ENCODE measurements at places on chromosomes 7 and 10.

DNA sequence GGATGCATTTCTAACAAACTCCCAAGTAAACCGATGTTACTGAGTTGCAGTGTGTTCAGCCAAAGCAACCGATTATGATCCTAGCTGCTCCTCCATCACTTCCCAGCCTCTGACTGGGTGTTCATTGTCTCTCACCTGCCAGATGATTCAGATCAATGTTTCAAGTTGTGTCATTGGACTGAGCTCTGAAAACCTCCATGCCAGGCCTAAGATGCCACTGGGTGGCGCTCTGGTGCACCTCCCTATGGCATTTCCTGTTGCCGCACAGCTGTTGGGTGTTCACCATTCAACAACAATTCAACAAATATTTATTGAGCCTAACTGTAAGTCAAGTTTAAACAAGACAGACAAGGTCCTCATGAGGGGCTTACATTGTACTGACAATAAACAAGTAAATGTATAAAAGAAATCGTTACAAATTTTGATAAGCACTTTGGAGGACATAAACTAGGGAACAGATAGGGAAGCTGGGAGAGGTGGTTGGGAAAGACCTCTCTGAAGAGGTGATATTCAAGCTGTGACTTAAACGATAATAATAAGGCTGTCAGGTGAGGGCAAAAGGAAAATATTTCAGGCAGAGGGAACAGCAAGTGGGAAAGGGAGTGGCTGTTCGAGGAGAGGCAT lies 22.8 kb downstream of the RGR start:
- peak; percentile 65 for DNase-seq

- no peak for DNase-seq
These were observed 71.5 kb upstream of the NANOS1 start for GRCh38 chr10:118957966-118958365.

GRCh38 chr7:93138576-93138975 lies 9.6 kb downstream of the SAMD9L start:
- DNase-seq: no peak

GRCh38 chr7:43572516-43573049 lies 10.3 kb upstream of the STK17A start:
- DNase-seq: peak; percentile 90

DNA sequence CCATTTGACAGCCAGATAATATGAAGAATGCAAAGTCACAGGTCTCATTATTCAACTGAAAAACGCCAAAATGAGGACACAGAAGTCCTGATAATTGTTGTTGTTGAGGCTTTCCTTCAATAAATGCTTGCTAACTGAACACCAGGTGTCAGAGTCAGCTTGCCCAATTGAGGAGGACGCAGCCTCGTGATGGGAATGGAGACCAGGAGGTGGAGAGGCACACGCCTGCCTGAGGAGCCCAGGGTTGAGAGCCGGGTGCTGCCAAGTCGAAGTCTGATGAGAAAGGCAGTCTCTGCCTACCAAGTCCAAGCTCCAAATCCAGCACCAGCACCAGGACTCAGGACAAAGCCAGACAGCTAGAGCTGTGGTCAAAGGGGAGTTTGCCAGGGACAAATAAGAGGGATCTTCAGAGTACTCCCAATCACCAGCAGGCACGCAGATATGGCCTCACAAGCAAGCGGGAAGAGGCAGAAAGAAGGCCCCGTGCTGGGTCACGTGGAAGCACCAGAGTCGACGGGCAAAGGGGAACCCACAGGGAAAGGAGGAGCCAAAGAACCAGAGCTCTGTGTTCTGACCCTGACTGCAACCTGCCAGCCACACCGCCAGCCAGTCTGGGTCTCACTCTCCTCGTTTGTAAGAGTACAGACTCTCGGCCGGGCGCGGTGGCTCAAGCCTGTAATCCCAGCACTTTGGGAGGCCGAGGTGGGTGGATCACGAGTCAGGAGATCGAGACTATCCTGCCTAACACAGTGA lies 47.6 kb downstream of the VOPP1 start:
- DNase-seq: no peak

- peak; percentile 51 for DNase-seq
These were observed 13.9 kb upstream of the ABCC2 start for GRCh38 chr10:99768556-99768955.

DNA sequence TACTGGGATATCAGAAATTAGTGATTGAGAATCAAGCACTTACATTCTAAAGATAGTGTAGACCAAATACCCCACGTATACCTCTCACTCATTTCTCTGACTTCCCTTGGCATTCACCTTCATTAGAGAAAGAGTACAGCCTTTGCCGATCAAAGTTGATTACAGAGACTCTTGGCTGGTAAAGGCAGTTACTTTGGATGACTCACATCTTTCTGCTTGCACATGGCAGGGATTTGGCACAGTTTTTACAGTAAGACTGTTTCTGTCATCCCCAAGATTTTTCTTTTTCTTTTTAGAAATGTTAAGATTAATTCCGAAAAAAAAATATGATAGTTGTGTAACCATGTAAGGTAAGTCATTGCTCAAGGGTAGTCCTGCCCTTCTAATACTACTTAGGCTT lies 143.0 kb downstream of the TSPAN12 start:
- DNase-seq: no peak

DNA sequence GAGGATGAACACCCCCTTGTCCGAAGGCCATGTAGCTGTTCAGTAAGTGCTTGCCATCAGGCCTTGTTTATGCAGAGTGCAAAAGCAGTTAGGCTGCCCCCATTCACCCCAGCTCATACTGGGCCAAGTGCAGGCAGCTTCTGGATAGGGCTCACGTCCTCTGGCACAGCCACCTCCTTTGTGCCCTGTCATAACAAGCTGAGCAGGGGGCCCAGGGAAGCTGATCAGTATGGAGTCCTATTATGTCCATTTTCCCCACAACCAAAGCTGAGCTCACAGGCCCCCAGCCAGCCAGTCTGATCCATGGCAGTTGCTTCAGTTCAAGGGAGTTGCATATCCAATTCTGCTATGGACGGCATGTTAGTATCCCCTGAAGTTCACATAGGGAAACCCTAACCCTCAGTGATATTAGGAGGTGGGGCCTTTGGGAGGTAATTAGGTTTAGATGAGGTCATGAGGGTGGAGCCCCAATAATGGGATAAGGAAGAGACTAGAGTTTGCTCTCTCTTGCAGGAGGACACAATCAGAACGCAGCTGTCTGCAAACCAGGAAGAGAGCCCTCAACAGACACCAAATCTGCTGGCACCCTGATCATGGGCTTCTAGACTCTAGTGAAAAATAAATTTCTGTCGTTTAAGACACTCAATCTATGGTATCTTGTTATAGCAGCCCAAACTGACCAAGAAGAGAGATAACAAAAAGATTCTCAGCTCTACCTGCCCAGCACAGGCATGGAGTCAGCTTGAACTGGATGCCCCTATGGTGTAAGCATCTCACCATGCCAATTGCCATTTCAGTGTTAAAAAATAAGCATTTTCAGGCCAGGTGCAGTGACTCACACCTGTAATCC lies 155.9 kb downstream of the FGFR2 start:
- DNase-seq: no peak

GRCh38 chr10:112614586-112614985 lies 167.6 kb downstream of the VTI1A start:
- no peak for DNase-seq

DNA sequence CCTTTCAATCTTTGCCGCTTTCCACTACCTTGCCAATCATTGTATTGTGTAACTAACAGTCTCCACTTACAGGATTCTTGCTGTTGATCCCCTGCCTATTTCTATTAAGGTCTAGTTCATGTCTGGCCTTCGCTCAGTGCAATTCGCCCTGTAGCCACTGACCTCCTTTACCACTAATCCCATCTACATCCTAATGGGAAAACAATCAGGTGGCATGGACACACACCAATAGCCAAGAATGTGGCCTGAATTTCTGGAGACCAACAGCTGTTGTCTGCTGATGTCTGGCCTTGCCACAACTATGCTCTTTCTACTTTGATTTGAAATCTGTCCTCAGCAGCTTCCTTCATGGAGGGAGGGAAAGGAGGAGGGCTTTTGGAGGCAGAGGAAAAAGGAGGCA lies 546.2 kb downstream of the SORCS3 start:
- no peak for DNase-seq

DNA sequence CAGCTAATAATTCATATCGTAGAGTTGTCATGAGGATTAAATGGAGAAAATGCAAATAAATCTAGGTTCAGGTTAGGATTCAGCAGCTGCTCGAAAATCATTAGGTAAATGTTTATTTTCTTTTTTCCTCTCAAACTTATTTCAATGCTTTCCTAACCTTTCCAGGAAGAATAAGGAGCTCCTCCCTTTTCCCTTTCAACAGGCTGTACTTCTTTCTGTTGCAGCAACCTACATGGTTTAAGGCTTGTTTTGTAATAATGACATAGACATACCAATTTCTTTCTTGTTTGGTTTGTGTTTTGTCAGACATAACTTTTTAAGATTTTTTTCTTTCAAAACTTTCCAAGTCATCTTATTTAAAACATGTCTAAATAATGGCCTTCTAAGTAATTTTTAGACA lies 18.2 kb downstream of the GPR141 start:
- DNase-seq: no peak

DNA sequence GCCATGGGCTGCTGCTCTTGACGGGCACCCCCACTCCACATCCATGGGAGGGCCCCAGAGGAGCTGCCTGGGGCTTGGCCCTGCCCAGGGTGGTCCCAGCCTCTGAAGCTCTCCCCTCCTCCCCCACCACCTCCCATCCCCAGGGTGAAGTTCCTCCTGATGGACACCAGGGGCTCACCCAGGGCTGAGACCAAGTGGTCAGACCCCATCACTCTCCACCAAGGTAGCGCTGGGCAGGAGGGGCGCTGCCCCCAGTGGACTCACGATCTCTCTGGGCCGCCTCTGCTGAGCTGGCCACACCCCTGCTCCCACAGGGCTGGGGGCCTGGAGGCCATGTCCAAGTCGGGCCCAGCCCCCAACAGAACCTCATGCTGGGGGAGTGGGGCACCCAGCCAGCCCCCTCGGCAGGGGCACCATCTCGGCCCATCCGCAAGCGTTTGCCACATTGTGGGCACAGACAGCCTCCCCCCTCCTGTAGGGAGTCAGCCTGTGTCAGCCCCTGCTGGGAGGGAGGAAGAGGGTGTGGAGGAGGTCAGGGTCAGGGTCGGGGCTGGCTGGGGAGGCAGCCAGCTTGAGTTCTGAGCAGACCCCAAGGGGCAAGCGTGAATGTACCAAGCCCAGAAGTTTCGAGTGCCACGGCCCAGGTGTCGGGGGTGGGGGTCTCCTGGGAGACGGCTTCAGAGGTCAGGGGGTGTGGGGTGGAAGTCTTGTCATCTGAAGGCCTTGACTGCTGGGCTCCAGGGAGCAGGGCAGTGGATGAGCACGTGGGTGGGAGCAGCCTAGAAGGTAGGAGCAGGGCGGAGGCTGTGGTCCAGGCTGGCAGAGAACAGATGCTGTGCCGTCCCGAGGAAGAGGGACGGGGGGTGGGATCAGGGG lies 2.8 kb downstream of the UPK3B start:
- DNase-seq: peak; percentile 28

GRCh38 chr7:12847001-12847400 lies 159.6 kb downstream of the ARL4A start:
- no peak for DNase-seq

DNA sequence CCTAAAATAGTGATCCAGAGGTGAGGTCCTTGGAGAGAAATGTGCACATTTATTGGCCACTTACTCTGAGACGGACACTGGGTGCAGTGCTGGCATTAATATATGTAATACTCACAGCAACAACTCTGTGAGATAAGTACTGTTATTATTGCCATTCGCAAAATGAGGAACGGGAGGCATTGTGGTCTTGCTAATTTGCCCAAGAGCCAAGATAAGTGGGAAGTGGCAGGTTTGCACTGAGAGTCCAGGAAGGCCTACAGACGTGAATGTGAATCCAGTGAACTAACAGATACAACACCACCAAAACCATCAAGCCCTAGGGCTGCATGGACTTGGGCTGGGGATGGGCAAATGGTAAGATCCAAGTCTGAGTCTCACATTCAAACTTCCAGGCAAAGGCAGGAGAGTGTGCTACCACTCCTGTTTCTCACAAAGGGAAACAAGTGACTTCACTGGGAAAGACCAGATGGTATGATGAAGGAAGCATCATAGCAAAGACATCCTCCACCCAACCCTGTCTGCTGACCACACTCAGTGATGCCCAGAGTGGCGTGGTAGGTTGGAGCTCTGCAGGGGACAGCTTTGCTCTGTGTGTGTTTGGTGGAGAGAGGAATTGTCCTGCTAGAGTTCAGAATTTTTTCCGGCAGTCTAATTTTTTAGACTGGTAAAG lies 19.2 kb downstream of the TMEM273 start:
- DNase-seq: peak; percentile 67

- DNase-seq: peak; percentile 61
These were observed 187.2 kb upstream of the CELF2 start for GRCh38 chr10:10830293-10830986.

DNA sequence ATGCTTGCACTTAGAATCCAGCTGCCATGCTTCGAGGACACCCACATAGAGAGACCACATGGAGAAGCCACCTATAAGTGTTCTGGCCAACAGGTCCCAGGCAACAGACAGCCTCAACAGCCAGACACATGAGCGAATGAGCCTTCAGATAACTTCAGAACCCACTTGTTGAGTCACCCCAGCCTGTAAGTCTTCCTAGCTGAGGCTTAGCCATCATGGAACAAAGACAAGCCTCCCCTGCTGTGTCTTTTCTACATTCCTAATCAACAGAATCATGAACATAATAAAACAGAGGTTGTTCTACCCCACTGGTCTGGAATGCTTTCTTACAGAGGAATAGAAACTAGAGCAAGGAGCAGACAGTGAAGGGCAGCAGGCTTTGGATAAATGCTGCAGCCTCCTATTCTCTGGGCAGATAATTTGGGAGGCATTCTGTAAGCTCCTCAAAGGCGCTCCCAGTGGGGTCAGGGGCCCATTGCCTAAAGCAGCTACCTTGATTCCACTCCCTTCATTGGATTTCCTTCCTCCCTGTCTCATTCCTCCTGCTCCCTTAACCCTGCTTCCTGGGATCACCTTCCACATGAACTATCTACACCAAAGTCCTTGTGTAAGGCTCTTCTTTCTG lies 4.6 kb downstream of the TLL2 start:
- peak; percentile 61 for DNase-seq

- DNase-seq: no peak
These were observed 17.2 kb upstream of the NME8 start for GRCh38 chr7:37831244-37831643.

GRCh38 chr10:132756591-132756990 lies 29.4 kb downstream of the NKX6-2 start:
- no peak for DNase-seq

DNA sequence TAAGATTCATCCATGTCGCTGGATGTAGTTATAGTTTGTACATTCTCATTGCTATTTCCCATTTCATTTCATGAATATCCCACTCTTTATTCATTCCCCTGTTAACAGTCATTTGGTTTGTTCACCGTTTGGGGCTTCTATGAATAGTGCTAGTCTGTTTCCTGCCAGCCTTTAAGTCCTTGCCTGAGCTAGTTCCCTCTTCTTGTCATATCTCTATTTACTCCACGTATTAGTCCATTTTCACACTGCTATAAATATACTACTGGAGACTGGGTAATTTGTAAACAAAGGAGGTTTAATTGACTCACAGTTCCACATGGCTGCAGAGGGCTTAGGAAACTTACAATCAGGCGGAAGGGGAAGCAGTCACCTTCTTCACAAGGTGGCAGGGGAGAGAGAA lies 56.2 kb downstream of the PLCE1 start:
- DNase-seq: no peak

- DNase-seq: no peak
These were observed 94.5 kb upstream of the GNA12 start for GRCh38 chr7:2938514-2939192.

GRCh38 chr7:26376175-26376917 lies 84.7 kb downstream of the SNX10 start:
- peak; percentile 11 for DNase-seq

All from AG20443 (cell line).